ENCODE measurements at places on chromosomes 13 and 19. TPM values are rescaled to one million over a fixed set of nuclear protein-coding genes. Genes with fewer than 3 reads are reported as not detected.

Gene CYP4F8
- total RNA-seq, result not detected

Gene SIGLEC8
- total RNA-seq, result not detected

Gene RXFP2
- not detected for total RNA-seq

Gene CGB5
- not detected for total RNA-seq

Gene NOTCH3
- 12.4 TPM for total RNA-seq

Gene ICAM5
- 38.4 TPM for total RNA-seq

Gene KMT2B
- total RNA-seq, result 25.3 TPM

Gene SLC6A16
- total RNA-seq, result 0.57 TPM

Data from HFFc6 (cell line).